Fibroblast of the aortic adventitia (primary cell): ENCODE measurements at places on chromosomes 3 and 15. TPM values are rescaled to one million over a fixed set of nuclear protein-coding genes. Genes with fewer than 3 reads are reported as not detected.

DAG1 gene
- 34.1 and 63.4 TPM in 2 replicates for total RNA-seq

DNA sequence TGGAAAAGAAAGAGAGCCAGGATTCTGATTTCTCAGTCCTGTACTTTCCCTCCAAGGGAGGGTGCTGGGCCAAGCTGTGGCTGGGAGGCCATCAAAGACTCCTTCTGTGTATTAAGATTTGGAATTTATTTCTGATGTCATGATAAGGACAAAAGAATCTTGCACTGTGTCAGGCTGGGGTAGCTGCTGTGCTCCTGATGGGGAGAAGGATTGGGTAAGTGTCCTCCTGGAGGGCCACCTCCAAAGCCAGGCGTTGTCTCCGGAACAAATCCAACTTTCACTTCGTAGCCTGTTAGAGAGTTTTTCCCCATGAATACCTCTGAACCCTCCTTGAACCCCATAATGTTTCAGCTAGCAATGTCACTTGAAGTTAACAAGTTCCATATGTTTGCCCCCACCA lies 29.9 kb downstream of the CLDN11 start:
- DNase-seq: peak; percentile 51

DNA sequence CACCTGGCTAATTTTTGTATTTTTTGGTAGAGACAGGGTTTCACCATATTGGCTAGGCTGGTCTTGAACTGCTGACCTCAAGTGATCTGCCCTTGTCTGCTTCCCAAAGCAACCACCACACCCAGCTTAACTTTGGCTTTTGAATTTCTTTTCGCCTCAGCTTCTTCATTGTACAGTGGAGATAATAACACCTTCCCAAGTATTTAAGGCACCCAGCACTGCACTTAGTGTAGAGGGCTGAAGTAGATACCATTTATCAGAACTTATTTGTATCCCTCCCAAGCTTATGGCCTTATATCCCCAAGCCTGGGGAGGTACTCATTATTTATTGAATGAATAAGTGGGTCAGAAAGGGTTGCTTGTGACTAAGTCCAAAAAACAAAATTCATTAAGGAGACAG lies 2.3 kb downstream of the SQOR start:
- no peak for DNase-seq

DNA sequence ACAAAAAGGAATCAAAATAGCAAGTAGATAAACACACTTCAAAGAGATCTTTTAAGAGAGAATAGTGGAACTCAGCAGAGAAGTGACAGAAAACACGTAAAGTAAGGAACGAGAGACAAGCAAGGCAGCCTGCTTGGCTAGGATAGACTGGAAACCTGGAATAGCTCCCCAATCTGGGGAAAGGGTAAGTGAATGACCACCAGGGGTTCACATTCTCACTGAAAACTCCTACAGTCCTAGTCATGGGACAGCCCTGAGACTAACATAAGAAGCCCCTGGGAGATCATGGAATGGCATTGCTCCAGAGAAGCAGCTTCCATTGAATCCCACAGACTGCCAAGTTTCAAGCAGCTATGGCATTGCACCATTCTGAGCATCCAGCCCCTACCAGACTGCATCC lies 363.6 kb upstream of the ARPP21 start:
- no peak for DNase-seq

CCDC13 gene
- total RNA-seq: 0.27 and 8.6 TPM in 2 replicates

DNA sequence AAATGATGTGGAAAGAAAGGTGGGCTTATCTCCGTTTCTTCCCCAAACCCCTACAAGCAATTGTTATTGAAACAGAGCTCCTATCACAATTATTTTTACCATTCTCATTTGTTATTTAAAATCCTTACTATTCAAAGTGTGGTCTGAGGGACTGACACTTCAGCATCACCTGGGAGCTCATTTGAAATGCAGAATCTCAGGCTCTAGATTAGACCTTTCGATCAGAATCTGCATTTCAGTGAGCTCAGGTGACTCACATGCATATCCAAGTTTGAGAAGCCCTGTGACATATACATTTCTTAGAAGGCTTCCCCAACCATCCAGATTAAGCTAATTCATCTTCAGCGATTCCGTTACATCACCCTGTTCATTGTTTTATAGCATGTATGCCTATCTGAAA lies 145.0 kb downstream of the KCNH8 start:
- no peak for DNase-seq

STRIT1 gene
- not detected in 2 replicates for total RNA-seq

ESYT3 gene
- total RNA-seq: 0.27 and 0.65 TPM in 2 replicates

DNA sequence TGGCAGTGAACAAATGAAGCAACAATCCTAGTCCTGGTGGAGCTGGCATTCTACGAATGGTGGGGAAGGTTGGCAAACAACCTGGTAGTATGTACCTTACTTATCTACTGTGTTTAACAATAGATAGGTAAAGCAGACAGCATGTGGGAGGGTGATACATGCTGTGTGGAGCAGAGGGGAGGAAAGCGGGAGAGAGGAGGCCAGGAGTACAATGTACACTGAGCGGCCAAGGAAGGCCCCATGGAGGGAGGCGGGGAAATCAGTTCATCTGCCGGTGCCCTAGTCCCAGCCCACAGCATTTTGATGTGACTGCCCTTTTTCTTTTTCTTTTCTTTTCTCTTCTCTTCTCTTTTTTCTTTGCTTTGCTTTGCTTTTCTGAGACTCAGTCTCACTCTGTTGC lies 5.3 kb upstream of the RHCG start:
- no peak for DNase-seq

CCPG1 gene
- 160 and 249 TPM in 2 replicates for total RNA-seq

GRCh38 chr3:186303965-186304364 lies 58.1 kb downstream of the DGKG start:
- no peak for DNase-seq

SAMD7 gene
- not detected in 2 replicates for total RNA-seq

ERICH6 gene
- 0.18 and 0.41 TPM in 2 replicates for total RNA-seq

OIP5 gene
- 0.25 and 9.0 TPM in 2 replicates for total RNA-seq

DNAH12 gene
- 0.09 and 0.25 TPM in 2 replicates for total RNA-seq

DNA sequence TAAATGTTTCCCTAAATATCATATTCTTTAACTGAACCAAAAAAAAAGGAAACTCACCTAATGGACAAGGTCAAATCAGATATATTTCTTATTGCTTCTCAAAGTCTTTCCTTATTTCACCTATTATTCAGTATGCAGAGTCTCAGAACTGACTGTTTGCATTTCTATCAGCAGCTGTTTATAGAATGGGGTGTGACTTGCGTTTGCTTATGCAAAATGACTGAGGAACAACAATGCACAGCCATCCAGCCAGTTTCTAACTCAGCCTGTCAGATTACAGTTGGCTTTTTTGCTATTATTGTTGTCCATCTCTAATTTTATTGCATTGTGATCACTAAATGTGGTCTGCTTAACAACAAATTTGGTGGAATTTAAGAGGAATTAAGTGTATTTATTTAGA lies 40.7 kb downstream of the RAB27A start:
- DNase-seq: no peak

DNA sequence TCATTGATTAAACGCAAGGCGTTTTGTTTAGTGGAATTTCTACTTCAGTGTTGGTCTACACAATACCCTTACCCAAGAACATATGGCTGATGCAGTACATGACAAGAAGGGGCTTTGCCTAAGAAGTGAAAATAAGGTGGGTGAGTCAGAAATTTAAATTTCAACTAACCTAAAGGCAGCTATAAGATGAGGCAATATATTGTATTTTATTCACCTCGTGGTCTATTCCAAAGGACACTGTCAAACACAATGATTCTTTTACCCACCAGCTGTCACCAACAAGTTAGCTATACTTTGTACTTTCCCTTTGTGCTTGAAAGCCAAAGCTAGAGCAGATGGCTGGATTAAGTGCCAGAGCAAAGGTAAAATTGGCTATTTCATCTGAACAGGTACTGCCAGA lies 10.9 kb upstream of the SETMAR start:
- no peak for DNase-seq

ZNF80 gene
- not detected in 2 replicates for total RNA-seq

ACTC1 gene
- not detected in 2 replicates for total RNA-seq

CCR1 gene
- total RNA-seq: 0.08 and 0.90 TPM in 2 replicates

DNA sequence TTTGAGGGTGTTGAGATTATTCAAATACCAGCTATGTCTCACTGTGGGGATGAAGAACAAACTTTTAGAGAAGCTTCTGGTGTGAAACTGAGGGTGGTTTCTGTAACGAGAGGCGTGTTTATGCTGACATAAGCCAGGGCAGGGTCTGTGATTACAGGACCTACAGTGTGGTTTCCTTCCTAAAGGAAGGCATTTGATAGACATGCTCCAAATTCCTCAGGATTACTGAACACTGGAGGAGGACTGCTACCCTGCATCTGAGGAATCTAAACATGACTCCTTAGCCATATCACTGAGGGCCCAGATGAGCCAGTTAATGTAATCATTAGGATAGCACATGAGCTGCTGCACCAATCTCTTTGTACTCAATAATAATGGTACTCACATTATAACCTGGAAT lies 328.4 kb upstream of the UMPS start:
- no peak for DNase-seq

ARPP21 gene
- total RNA-seq: 0.90 TPM in 1 of 2 replicates, not detected in the other

DNA sequence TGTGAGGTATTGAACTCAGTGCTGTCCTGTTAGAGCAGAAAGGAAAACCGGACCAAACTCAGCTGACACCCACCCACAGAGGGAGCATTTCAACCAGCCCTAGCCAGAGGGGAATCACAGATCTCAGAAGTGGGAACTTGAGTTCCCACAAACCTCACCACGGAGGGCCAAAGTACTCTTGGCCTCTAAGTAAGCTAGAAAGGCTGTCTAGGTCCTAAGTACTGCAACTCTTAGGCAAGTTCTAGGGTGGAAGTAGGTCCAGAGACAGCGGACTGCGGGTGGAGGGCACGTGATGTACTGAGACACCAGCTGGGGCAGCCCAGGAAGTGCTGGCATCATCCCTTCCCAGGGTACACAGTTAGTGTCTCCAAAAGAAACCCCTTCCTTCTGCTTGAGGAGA lies 34.1 kb downstream of the EOMES start:
- DNase-seq: no peak

PLA1A gene
- 1.1 TPM in 1 of 2 replicates, not detected in the other for total RNA-seq

GRCh38 chr3:98603580-98603979 lies 10.2 kb upstream of the CPOX start:
- DNase-seq: no peak

REC114 gene
- total RNA-seq: not detected in 2 replicates

RYR3 gene
- under 0.01 TPM in 1 of 2 replicates, not detected in the other for total RNA-seq

DNA sequence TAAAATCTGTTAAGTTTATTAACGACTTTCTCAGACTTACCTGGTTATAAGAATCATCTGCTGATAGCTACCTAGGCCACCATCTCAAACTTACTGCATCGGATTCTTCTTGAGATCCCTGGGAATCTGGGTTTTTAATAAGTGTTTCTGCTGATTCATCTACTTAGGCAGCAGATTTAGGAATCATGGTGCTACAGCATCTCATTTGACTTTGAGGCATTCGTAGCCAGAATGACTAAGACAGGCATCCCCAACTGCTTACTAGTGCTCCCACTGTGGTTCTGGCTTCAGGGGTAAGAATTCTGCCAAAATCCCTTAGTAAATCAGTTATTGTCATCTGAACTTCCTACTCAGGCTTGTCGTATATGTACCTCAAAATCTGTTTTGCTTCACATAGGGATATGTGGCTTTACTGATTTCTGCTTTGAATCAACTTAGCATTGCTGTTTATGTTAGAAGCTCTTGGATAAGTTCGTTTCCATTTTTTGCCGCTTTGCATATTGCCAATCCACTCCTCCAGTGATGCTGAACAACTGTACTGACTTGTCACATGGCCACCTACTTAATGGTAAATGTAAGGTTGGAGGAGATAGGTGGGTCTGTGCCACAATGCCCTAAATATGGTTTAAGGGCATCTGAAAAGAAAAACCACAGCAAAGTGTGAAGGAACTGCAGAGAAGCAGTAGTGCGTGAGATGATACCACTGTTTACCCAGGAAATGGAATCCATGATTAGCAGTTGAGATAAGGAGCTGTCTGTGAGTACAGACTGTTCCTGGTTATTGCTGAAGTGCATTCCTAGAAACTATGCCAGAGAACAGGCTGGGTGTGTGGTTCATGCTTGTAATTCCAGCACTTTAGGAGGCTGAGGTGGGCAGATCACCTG lies 60.3 kb downstream of the MAP6D1 start:
- peak; percentile 68 for DNase-seq

DNA sequence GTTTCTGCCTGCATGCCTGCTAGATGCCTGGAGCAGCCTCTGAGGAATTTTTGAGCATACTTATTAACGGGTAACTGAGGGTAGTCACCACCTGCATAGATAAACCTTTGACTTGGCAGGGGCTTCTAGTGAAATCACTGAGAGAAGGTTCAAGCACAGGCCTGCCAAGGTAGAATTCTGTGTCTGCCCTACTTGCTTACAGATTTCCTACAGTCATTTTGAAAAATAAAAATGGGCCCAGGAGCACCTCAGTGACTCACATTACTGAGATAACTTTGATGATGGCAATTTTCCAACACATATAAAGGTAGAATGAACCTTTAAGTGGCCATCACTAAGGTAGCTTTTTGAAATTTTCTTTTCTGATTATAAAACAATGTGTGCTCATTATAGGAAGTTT lies 10.8 kb downstream of the CRTAP start:
- DNase-seq: no peak

EXD1 gene
- total RNA-seq: not detected in 2 replicates

- DNase-seq: peak; percentile 17
Measured at GRCh38 chr3:182682263-182683241, 110.8 kb upstream of the ATP11B start.

C3orf85 gene
- not detected in 2 replicates for total RNA-seq

GRCh38 chr15:74193299-74193718 lies 9.3 kb downstream of the STRA6 start:
- DNase-seq: peak; percentile 93

- peak; percentile 4 for DNase-seq
Measured at GRCh38 chr15:41241221-41241964, 10.3 kb downstream of the CHP1 start.

COL6A5 gene
- under 0.01 TPM in 1 of 2 replicates, not detected in the other for total RNA-seq

STARD9 gene
- 5.2 and 8.0 TPM in 2 replicates for total RNA-seq

GRCh38 chr3:194688946-194689345 lies 3.3 kb downstream of the FAM43A start:
- DNase-seq: no peak

NDUFB5 gene
- total RNA-seq: 135 and 148 TPM in 2 replicates

DNA sequence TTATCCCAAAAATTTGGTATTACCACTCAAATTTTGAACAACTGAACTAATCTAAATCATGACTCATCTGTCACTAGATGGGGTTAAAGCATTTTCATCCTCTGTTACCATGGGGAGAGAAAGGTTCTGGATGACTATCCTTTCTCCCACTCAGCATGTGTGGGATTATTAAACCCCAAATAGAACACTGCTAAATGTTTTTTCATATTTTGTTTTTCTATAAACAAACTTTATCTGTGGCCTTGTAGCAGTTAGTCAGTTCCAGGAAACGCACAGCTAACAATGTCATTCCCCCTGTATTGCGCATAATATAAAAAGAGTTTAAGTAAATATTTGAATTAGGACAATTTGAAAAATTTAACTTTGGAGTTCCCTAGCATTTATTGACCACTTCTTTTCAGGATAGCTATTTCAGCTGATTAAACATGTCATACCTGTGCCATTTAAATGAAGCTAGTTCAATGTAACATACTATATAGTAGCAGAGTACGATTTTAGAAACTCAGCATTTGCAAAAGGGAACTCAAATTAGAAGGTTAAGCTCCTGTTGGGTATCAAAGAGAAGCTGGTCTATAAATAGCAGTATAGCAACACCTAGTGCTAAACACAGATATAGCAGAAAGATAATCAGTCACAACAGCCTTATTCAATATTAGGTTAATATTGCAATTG lies 9.2 kb upstream of the TMEM212 start:
- DNase-seq: peak; percentile 74
